ENCODE measurements at places on chromosomes 1 and 21. TPM values are rescaled to one million over a fixed set of nuclear protein-coding genes. Genes with fewer than 3 reads are reported as not detected.

Gene S100A7
- total RNA-seq = not detected

Gene NBPF6
- total RNA-seq = not detected

Gene POGZ
- 29.3 TPM for total RNA-seq

Gene RPTN
- total RNA-seq = not detected

Gene FCRL4
- not detected for total RNA-seq

DNA sequence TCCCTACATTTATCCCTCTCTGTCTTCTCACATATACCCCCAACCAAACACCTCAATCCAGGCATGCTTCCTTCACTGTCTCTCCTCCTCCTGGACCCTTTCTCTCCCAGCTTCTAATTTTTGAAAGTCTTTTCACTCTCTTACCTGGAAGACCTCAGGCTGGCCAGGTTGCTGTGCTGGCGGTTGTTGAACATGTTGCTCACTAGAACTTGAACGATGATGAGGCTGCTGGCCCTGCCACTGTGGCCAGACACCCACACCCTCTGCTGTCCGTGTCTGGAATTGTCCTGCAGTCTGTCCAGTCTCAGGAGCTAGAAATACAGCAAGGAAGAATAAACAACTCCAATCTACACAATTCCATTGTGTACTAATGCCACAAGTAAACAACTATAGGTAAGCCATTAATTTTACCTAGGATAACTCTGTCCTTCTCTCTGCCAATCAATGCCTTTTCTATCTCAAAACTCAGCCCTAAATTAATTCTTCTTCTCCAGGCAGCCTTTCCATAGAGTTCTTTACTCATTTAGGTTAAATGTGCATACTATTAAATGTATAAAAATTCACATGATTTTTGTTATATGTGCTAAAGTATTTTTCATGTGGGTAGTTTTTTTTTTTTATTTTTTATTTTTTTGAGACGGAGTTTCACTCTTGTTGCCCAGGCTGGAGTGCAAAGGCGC is 5.1 kb upstream of the CTSK start:
- DNase-seq = peak; percentile 56

DNA sequence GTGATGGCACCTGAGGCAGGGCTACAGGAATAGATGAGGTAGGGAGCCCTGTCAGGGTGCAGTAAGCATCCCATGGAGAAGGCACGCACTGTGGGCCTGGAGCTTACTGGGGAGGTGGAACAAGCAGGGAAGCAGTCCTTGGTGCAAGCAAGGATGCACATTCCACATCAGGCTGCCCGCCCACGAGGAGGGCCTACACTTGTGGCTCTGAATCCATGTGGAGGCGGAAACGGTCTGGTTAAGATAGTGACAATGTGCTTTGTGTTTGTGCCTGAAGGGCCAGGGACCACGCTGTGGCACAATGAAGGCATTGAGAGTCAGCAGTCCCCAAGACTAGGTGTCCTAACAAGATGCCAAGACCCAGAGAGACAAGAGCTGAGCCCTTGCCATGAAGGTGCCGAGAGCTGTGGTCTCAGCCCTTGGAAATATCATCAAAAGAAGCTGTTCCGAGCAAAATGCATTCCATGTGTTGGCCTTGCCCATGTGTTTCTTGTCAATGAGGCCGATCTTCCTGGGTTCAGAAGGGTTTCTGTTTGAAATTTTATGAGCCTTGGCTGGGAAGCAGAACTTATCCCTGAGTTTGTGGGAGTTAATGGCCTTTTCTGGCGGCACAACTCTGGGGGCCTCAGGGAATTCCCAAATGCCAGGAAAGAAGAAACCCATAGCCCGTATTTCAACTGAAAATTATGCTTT is 111.9 kb downstream of the NGF start:
- no peak for DNase-seq

GRCh38 chr21:45763074-45763473 is 119.5 kb downstream of the PCBP3 start:
- no peak for DNase-seq

DNA sequence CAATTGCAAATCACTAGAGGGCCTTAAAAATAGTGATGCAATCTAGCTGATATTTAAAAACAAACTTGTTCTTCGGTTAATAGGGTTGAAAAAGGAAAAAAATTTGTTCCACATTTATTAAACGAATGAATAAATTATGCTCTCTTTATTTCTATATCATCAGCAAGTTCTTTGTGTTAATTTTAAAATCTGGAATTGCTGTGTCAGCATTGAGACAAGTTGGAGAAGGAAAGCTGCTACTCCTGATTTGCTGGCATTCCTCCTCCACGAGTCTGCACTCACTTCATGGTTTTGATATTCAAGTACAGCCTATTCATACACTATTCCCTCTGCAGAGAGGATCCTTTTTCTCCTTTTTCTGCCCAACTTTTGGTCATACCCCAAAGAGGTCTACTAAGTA is 117.6 kb downstream of the MRPL39 start:
- no peak for DNase-seq

Measured in left lobe of liver (tissue), 2 donors.